ENCODE measurements at places on chromosomes 2 and 18. TPM values are rescaled to one million over a fixed set of nuclear protein-coding genes. Genes with fewer than 3 reads are reported as not detected.

Gene IKZF2
- total RNA-seq: 6.1 TPM

Gene SPATA3
- total RNA-seq: not detected

Gene LIMS1
- total RNA-seq: 57.8 TPM

Gene TUBA3E
- not detected for total RNA-seq

Gene GRHL1
- 0.56 TPM for total RNA-seq
